ENCODE measurements at places on chromosomes 3 and 15.

DNA sequence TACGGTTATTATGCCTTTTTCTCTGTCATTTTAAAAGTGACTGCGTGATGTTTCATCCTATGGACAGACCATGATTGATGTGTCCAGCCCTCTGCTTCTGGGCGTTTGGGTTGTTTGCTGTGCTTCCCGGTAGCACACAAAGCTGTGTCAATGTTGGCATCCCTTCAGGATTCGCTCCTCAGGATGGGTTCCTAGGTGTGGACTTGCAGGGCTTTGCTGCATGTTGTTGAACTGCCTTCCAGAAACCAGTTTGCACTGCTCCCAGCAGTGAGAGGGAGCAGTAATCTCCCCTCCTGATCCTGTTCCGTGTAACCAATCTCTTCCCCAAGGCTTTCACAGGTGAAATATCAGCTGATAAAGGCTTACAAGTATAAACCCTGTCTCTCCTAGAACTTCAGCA lies 787 bp downstream of the TRPM1 start:
- no peak for DNase-seq

DNA sequence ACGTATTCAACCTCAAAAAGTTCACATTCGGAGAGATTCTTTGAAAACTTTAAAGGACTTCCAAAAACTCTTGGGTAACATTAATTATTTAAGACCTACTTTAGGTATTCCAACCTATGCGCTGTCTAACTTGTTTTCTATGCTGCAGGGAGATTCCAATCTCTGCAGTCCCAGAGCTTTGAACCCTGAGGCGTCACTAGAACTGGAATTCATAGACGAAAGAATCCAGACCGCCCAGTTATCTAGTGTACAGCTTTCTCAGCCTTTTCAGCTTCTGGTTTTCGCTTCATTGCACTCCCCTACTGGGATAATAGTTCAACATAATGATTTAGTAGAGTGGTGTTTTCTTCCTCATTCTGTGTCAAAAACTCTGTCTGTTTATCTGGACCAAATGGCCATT lies 711.3 kb downstream of the ROBO1 start:
- no peak for DNase-seq

DNA sequence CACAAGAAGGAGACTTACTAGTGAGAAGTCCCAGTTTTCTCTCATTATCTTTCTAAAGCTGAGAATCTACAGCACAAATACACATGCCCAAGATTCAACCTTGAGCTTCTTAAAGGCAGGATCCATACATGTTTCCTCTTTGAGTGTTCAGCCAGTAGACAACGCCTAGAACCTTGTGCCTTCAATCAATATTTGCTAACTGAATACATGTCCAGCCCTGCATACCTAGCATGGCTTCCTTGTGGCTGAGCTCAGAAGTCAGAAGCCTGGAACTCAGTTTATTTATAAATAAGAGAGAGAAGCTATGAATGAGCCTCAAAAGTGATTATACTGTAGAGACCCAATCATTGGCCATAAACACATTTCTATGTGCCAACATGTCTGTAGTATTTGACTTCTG lies 43.5 kb downstream of the ACP3 start:
- DNase-seq, result no peak

DNA sequence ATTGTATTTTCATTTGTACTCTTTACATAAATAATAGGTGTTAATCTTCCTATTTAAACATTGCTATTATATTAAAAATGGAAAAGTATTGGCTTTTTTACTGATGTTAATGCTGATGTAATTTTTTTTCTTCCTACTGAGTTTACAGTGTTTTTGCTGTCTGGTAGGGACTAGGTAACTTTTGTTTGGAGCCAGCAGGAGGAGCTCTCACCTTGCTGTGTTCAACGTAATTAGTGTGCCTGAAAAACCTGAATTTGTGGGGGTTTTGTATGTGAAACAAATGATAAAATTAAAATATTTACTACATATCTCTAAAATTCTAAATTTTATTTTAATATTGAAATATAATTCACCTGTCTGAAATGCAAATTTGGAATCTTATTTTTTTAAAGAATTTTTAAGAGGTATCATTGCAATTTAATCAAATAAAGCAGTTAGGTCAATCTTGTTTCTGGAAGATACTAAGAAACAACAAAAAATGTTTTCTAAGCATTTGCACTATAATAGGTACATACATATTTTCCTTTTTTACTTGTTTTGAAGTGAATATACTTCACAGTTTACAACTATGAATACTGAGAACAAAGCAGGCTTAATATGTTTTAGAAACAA lies 48.8 kb downstream of the EPHA6 start:
- no peak for DNase-seq

GRCh38 chr3:170506556-170506955 lies 79.3 kb downstream of the SLC7A14 start:
- no peak for DNase-seq

DNA sequence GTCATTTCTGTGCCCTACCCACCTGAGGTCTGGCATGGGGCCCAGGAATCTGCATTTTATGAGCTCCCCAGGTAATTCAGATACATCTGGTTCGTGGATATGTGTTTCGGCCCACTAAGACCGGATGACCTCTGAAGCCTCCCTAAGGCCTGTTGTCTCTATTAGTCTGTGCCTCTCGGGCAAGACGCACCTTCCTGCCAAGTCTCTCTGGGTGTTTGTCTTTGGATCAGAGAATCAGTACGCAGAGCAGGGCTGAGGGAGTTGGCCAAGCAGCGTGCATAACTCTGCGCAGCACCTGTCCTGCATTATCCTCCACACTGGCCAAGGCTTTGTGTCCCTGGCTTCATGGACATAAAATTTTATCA lies 181.0 kb downstream of the THSD4 start:
- DNase-seq, result no peak

DNA sequence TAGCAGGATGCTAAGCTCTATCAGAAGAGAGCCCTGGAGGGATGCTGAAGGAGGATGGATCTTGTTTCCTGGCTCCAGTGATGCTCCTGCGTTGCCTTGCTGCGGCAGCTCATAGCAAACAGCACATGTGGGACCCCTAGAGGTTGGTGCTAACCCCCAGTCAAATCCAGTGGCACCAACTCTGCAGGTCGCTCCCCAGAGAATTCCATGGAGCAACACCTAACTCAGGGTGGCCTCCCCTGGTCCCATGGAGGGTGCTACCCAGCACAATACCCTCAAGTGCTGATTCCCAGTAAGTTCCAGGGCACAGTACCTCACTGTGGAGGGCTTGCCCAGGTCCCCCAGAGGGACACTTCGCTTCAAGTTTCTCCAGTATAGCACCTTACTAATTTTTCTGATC lies 231.2 kb downstream of the NEK10 start:
- DNase-seq, result no peak

DNA sequence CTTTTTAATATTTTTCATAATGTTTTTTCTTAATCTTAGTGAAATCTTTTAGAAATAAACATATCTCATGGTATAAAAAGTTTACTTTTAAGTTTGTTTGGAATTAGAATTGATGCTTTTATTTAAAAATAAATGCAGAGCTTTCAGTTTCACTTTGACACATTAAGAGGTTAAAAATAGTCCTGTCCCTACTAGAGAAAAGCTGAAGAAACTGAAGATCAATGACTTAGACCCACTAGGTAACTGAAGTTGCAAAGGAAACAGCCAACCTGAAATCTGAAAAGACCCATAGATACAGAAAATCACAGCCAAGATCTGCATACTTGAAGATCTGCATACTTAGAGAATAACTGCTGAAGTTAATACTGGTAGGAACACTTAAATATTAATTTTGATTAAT lies 237.6 kb downstream of the RAP2B start:
- DNase-seq, result no peak

Measured in activated T-helper 1 cell treated with anti-CD3 and anti-CD28 coated beads, Interleukin-2, amount 50 U/mL, for 16 hours (primary cell).